ENCODE measurements at places on chromosomes 5 and 9. TPM values are rescaled to one million over a fixed set of nuclear protein-coding genes. Genes with fewer than 3 reads are reported as not detected.

DNA sequence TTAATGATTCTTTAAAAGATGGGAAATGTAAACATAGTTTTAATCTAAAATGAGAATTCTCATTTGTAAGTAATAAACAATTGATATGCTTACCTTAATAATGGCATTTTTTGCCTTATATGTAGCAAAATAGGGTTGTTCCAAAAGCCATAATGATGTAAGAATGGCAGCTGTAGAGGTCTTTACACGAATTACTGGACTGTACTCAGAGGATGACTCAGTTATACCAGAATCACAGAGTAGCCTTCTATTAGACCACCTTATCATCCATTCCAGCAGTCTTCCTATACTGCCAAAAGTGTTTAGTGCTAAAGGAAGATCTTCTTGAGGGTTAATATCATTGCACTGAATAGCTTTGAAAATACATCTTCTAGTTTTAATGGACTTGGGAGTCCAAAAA, 66.5 kb downstream of the CPLANE1 start:
- no peak for DNase-seq

DNA sequence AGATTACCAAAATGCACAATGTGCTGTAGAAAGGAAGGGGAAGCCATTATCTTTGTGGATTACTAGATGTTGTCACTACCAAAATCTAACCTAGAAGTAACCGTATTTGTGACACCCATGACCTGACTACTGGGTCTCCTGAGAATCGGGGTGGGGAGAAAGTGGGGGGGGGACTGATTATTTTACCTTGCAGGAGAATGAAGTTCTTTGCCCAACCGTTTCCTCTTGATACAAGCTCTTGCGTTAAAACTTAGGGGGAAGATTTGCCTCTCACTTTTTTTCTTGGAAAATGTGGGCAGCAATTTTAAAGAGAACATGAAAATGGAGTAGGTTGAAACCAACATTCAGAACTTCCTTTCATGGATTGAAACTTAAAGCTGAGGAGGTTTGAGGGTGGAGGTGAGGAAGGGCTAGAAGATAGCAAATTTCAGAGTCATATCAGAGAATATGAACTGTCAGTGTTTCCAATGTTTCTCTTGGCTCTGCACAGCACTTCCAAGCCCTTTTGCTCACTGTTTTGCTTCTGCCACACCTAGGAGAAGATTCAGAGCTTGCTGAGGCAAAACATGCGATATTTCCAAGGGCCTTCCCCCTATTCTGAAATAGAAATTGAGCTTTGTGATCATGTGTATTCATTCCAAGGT, 280.8 kb downstream of the AOPEP start:
- no peak for DNase-seq

DNA sequence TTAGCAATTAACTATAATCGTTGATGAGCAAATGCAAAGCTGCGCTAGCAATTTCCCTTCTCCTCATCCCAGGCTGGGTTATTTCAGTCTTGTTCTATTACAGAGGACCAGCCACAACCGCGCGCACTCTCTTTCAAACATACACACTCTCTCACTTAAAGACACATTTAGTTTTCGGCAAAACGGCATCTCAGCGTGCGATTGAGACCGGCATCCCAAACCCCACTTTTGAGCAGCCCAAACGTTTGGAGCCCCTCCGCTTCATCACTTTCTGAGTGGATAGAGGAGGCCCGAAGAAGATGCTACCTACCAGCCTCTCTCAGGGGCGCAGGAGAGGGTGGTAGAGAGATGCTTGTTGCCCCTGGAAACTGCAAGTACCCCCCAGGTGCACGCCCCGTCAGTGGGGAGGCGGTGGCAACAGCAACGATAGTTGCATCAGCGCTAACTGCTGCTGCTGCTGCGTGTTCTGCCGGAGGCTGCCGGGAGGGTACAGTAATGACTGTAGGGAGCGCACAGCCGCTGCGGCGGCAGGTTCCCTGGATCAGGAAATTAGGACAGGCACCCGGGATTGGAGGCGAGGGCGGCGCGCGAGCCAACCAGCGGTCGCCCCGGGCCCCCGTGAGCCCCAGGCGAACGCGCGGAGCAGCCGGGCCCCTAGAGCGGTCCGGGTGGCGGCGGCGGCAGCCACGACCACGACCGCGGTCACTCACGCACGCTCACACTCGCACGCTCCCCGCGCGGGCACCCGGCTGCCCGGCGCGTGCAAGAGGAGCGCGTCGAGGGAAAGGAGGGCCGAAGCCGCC, 467 bp upstream of the VLDLR start:
- DNase-seq = peak; percentile 67

GRCh38 chr5:162641142-162641813, 573.7 kb downstream of the GABRG2 start:
- DNase-seq = no peak

DNA sequence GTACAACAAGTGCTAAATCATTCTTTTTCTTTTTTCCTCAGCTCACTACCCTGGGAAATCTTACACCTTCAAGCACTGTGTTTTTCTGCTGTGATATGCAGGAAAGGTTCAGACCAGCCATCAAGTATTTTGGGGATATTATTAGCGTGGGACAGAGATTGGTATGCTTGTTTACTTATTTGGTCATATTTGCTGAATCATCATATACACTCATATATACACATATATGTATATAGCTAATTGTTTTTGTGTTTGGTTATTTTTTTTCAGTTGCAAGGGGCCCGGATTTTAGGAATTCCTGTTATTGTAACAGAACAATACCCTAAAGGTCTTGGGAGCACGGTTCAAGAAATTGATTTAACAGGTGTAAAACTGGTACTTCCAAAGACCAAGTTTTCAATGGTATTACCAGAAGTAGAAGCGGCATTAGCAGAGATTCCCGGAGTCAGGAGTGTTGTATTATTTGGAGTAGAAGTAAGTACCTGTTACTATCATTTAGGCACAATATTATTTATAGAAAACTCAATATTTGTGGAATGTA, 10.4 kb downstream of the ISOC1 start:
- DNase-seq = no peak

GRCh38 chr5:174073122-174073660, 27.7 kb downstream of the NSG2 start:
- no peak for DNase-seq

DNA sequence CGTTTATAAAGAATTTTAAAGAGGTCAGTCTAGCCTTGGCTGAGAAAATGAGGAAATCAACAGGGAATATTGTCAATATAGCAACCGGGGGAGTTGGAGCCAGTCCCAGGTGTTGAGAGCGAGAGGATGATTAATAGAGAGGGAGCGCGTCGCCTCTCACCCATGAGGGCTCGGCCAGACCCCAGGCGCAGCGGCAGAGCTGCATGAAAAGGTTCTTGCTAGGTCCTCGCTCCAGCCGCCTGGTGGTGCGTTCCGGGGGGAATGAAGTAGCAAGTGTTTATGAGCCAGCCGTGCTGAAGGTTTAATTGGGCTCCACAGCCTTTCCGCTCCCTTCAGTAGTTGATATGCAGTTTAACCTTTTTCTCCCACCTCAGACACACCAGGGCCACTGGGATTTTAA, 167.3 kb upstream of the IRX1 start:
- no peak for DNase-seq

GRCh38 chr9:122206118-122207046, 22.4 kb downstream of the LHX6 start:
- DNase-seq = no peak

DNA sequence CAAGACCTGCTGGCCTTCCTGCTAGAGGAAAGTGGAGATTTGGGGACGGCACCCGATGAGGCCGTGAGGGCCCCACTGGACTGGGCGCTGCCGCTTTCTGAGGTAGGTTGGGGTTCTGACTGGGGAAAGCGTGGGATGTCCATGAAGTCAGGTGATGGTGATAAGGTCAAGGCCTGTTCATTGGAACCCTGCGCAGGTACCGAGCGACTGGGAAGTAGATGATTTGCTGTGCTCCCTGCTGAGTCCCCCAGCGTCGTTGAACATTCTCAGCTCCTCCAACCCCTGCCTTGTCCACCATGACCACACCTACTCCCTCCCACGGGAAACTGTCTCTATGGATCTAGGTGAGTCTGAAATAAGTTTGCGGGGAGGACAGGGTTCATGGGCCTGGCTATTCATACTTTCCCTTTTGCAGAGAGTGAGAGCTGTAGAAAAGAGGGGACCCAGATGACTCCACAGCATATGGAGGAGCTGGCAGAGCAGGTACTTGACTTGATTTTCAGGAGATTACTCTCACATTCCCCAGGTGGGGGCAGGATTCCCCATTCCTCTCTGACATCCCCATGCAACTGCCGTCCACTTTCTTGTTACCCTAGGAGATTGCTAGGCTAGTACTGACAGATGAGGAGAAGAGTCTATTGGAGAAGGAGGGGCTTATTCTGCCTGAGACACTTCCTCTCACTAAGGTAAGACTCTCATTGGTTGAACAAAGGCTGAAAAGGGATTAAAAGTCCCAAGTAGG, 505 bp downstream of the CREB3 start:
- DNase-seq = no peak

DNA sequence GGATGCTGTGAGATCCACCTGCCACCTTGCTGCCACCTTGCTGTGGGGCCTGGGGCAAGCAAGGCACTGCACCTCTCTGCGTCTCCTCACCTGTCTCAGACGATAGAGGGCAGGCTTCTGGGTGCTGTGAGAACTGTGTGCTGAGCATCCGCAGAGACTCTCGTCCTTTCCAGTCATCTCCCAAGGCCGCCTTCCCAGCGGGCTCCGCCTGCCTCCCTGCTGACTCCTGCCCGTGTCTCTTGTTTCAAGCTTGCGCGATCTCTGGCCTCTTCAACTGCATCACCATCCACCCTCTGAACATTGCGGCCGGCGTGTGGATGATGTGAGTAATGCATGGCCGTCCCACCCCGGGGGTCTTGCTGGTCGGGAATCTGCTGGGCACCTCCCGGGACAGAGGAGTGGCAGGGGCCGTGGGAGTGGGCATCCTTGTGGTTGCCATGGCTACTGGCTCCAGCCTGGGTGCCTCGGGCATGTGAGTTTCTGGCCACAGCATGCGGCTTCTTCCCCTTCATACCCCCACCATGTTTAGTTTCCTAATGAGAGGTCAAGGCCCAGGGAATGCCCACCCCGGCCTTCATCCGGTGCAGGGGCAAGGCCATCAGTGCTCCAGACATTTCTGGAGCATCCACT, 3.6 kb downstream of the CACFD1 start:
- DNase-seq = no peak

DNA sequence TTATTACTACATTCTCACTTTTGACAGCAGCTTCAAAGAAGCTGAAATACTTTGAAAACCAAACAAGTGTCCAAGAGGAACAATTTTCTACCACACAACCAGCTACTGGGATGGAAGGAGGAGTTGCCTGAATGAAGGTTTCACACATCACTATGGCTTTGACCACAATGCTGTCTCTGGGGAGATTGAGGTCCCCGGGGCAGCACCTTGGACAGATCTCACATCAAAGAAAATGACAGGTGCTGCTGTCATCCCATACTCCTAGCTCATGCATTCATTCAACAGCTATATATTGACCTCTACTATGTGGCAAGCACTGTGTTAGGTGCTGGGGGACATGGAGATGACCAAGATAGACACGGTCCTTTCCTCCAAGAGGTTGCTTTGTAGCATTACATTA, 233.2 kb upstream of the RASEF start:
- no peak for DNase-seq

GRCh38 chr5:136332223-136333015, 32.9 kb downstream of the TRPC7 start:
- DNase-seq = no peak

GRCh38 chr9:102967979-102968378, 27.2 kb upstream of the CYLC2 start:
- DNase-seq = no peak

- no peak for DNase-seq
Observed at GRCh38 chr5:88854769-88855168, 28.2 kb downstream of the MEF2C start.

GRCh38 chr5:74131250-74131649, 505.3 kb downstream of the ARHGEF28 start:
- no peak for DNase-seq

- no peak for DNase-seq
Observed at GRCh38 chr5:91033370-91033769, 349.7 kb downstream of the ARRDC3 start.

- DNase-seq = no peak
Observed at GRCh38 chr5:86442036-86442745, 175.6 kb upstream of the COX7C start.

DNA sequence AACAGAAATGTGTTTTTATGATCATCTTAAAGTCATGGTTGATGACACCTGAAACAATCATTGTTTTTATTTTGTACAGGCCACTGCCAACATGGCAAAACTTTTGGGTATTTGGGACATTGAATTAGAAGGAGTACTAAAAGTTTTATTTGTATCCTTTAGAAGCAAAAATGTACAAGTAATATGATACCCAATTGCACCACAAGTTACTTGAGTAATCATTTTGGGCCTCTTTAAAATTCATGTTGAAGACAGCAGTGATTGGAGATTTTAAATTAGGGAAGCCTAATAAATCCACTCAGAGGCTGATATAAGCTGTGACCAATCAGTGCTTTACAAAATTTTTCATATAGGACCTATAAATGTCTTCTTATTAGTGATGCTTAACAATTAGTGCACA, 212.9 kb downstream of the MARCHF11 start:
- DNase-seq = no peak

- no peak for DNase-seq
Observed at GRCh38 chr5:57805732-57806131, 323.1 kb upstream of the ACTBL2 start.

DNA sequence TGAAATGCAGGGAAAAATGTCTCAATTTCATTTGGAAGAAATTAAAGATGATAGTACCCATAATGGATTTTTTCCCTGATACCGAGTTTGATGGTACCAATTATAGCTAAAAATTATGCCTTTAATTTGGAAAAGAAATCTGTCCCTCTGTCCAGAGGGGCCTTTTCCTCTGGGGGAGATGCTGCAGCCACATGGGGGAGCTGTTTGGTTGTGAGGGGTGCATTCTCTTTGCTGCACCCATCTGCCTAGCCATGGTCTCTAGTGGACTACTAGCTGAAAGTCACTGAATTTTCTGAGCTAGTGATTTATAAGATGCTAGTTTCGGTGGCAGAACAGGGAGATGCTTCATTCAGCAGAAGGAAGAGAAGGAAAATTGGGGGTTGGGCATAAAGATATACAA, 9.6 kb downstream of the SEC61B start:
- DNase-seq = peak; percentile 19

DNA sequence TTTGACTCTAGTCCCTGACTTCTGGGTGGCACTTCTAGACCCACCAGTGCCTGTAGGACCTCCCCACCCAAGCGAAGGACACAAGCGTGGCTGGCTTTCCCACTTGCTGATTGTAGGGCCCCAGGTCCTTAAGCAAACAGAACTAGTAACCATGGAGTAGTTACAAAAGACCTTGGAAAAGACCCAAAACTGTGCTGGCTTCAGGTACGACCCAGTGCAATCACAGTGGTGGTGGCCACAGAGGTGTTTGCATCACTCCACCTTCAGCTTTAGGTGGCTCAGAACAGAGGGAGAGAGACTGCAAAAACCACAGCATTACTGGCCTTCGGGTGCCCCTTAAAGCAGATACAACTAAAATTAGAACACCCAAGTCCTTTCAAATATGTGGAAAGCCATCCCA, 52.9 kb downstream of the SLCO4C1 start:
- no peak for DNase-seq

Gene PCDHGA8
- 1.4 TPM for total RNA-seq

Gene LPAR1
- total RNA-seq = 1.2 TPM

Gene ZBTB5
- total RNA-seq = 8.0 TPM

Gene KCNIP1
- not detected for total RNA-seq

Gene TSSK1B
- not detected for total RNA-seq

Gene SREK1IP1
- 9.1 TPM for total RNA-seq

Gene S100Z
- not detected for total RNA-seq

Gene FYB1
- total RNA-seq = 0.02 TPM

Gene PPP3R2
- total RNA-seq = not detected

Gene DRD1
- not detected for total RNA-seq

Gene N4BP3
- 0.27 TPM for total RNA-seq

Gene HAVCR2
- total RNA-seq = not detected

Gene PHF24
- not detected for total RNA-seq

Gene CPLANE1
- 23.7 TPM for total RNA-seq

All from NCI-H460 (cell line).